ENCODE measurements at places on chromosomes 4 and X.

DNA sequence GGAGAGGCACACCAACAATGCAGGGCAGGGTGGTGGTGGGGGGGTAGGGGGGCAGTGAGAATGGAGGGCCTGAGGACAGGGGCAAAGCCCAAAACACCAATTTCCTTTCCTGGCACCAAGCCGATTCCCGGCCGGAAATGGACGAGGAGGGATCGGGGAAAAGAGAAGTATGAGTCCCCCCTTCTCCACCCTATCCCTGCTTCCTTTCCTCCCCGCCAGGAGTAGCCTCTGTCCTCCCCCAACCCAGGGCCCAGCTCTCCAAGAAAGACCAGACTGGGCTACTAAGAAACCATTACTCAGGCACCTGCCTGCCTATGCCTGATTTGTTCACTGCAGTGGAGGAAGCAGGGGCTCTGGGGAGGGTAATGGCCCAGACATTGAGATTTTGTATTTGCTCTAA is 402 bp downstream of the CCDC120 start:
- no peak for DNase-seq

DNA sequence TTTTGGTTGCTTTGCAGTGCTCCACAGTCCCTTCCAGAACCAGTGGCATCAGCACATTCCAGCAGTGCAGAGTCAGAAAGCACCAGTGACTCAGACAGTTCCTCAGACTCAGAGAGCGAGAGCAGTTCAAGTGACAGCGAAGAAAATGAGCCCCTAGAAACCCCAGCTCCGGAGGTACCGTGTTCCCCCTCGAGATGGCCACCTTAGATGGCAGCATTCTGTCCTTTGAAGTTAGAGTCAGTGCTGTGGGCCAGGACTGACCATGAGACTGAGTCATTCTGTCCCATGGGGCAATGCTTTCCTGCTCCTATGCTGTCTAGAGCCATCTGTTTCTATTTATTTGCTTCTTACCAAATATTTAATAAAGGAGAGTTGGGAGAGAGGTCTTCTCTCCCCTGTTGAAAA is 112.3 kb downstream of the KLHL8 start:
- DNase-seq = no peak

- no peak for DNase-seq
Measured at GRCh38 chr4:187027272-187027671, 303.6 kb upstream of the FAT1 start.

GRCh38 chr4:824461-825062 is 1.4 kb downstream of the CPLX1 start:
- no peak for DNase-seq

DNA sequence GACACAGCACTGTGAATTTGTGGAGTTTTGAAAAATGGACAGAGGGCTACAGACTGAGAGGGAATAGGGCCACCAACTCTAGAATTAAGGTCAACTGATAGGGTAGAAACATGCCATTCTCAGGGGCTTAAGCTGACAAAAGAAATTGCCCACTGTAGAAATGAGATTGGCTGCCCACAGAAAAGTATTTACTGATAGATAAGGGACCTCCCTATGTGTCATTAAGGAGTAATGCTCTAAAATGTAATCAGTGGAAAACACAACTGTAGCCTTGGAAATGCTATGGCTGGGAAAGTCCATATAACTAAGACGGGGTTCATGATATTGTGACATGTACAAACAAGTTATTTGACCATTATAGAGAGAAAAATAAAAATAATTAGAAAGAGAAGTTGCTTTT is 4.6 kb downstream of the RTL9 start:
- no peak for DNase-seq

Measured in LNCaP clone FGC (cell line).